PC-9 (cell line): ENCODE measurements at places on chromosomes 2 and 18. TPM values are rescaled to one million over a fixed set of nuclear protein-coding genes. Genes with fewer than 3 reads are reported as not detected.
A peak's percentile ranks its signal among the peaks of the same experiment; 100 is the strongest.

ANKRD36 gene
- total RNA-seq: 26.9 and 32.3 TPM in 2 replicates

TDRD15 gene
- total RNA-seq: 1.9 and 2.9 TPM in 2 replicates

CCDC141 gene
- not detected in 2 replicates for total RNA-seq

PROKR1 gene
- not detected in 2 replicates for total RNA-seq

LRRTM4 gene
- 1.3 and 2.2 TPM in 2 replicates for total RNA-seq

ACMSD gene
- not detected in 2 replicates for total RNA-seq

GAD1 gene
- total RNA-seq: 3.5 and 4.3 TPM in 2 replicates

HOXD8 gene
- 0.39 and 0.50 TPM in 2 replicates for total RNA-seq

FASTKD2 gene
- total RNA-seq: 12.0 and 12.1 TPM in 2 replicates

SLC5A7 gene
- not detected in 2 replicates for total RNA-seq

OSBPL1A gene
- total RNA-seq: 33.7 and 37.4 TPM in 2 replicates

CRACDL gene
- total RNA-seq: 29.6 and 33.7 TPM in 2 replicates

SPDYA gene
- 1.9 and 3.0 TPM in 2 replicates for total RNA-seq

ZNF638 gene
- total RNA-seq: 109 and 122 TPM in 2 replicates

RNF144A gene
- total RNA-seq: 0.94 and 1.1 TPM in 2 replicates

- no peak for DNase-seq
Observed at GRCh38 chr2:112148477-112148876, 10.3 kb downstream of the FBLN7 start.

GRCh38 chr2:207532676-207533075 lies 2.9 kb downstream of the CREB1 start:
- DNase-seq: no peak

DNA sequence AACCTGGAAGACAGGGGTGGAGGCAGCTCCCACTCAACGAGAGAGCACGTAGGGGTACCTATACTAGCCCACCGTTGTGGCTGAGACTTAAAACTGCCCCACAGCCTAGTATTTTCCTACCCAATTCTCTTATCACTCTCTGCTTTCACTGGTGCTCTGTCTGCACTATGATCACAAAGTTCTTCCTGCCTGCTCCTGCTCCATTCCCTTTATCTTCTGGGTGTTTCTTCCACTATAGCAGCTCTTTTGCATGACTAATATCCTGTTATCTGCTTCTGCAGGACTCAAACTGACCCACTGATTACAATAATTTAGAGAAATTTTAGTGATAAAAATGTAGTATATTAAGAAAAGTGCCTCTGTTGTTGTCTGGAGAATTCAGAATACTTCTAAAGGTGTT lies 184.8 kb downstream of the LRP1B start:
- DNase-seq: no peak

GRCh38 chr2:82674652-82675051 lies 1784.4 kb downstream of the SUCLG1 start:
- no peak for DNase-seq

DNA sequence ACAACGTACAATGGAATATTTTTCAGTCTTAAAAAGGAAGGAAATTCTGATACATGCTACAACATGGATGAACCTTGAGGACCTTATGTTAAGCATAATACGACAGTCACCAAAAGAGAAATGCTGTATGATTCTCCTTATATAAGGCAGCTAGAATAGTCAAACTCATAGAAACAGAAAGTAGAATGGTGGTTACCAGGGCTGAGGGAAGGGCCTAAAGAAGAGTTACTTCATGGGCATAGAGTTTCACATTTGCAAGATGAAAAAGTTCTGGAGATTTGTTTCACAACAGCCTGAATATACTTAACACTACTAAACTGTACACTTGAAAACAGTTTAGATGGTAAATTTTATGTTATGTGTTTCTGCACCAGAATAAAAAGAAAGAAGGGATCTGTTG lies 113.3 kb downstream of the GALNT1 start:
- DNase-seq: no peak

- no peak for DNase-seq
Observed at GRCh38 chr2:68741238-68741637, 6.6 kb downstream of the ARHGAP25 start.

GRCh38 chr2:156748221-156748620 lies 312.0 kb downstream of the GPD2 start:
- DNase-seq: no peak

- DNase-seq: no peak
Observed at GRCh38 chr2:73418343-73418742, 32.7 kb downstream of the ALMS1 start.

DNA sequence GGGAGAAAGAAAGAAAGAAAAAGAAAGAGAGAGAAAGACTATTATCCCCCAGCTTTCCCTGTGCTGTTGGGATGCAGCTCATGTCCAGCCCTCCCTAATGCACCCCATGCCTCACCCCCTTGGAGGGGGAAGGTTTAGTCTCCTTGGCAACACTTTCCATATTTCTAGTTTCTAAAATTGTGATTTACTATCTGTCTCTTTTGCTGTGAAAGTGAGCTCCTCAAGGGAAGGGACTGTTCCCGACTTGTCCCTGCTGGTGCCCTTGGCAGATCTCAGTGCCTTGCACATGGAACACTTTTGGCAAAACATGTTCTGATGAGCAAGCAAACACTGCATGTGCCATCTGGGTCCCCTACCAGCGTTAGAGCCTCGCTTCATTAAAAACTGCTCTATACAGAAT lies 11.7 kb upstream of the NAPG start:
- DNase-seq: no peak

GRCh38 chr2:118837067-118837466 lies 10.4 kb downstream of the EN1 start:
- no peak for DNase-seq

DNA sequence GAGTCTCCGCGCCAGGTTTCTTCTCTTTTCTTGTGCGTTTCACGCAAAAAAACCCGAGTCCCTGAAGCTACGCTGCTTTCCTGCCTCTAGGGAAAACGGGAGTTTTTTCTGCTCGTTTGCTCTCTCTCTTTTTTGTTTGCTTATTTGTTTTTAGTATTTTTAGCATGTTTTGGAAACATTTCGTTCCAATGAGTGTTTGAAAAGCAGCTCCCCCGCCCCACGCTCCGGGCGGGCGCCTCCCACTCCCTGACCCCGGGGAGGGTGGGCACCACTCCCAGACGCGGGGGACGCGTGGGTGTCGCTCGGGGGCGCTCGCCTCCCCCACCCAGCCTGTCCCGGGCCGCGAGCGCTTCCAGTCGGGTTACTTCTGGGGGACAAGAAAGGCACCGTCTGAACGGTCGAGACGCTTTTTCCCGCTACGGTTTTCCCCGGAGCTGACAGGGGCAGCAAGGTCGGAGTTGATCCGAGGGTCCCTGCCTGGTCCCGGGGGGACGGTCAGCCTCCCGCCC lies 446 bp upstream of the EFHD1 start:
- no peak for DNase-seq

DNA sequence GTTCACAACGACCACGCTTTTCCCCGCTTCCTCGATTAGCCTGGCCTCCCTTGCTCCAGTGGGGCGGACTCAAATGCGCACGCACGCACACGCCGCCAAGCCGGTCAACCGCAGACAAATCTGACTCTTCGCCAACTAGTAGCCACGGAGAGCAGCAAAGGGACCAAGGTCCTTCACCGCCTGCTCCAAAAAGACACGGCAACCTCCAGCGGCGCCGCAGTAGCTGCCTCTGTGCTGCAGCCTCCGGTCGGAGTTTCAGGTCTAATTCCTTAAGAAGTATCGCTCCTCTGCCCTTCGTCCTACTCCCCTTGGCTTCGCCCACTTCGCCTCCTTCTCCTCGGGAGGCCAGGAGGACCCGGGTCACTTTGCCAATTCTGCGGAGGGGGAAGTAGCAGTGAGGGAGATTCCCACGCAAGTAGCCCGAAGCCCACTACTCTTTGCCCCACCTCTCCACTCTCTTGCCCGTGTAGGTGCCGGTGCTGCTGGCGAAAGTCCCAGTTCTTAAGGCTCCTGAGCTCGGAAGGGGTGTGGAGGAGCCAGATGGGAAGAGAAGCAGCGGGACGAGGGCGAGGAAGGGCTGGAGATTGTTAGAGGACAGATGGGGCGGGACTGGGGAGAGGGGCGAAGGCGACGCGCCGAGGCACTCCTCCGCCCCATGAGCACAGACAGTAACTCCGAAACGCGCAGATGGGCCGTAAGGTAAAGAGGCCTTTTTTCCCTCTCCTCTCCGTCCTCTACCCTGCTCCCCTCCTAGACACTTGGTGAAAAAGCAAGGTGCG lies 615 bp downstream of the AKAIN1 start:
- no peak for DNase-seq

GRCh38 chr2:129872446-129872845 lies 107.0 kb upstream of the RAB6C start:
- DNase-seq: no peak

DNA sequence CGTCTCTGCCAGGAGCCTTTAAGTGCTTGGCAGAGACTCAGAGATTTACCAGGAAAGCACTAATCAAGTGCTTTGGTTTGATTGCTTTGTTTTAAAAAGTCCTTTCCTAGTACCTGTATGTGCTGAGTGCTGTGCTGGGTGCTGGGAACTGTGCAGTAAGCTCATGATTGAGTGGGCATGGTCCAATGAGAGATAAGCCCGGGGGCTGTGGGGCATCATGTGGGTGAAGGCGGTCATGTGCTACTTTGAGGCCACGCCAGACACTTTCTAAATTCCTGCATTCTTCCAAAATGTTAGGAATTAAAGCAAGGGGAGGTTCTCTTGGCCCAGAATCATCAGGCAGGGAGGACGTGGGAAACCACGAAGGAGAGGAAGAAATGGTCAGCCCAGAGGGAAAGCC lies 109.0 kb downstream of the ACAA2 start:
- DNase-seq: no peak

- peak; percentile 88 for DNase-seq
Observed at GRCh38 chr2:74010087-74010541, 25.4 kb downstream of the TET3 start.

GRCh38 chr2:129673234-129673633 lies 306.2 kb upstream of the RAB6C start:
- DNase-seq: no peak

- DNase-seq: no peak
Observed at GRCh38 chr2:140747090-140747489, 1383.7 kb downstream of the LRP1B start.

DNA sequence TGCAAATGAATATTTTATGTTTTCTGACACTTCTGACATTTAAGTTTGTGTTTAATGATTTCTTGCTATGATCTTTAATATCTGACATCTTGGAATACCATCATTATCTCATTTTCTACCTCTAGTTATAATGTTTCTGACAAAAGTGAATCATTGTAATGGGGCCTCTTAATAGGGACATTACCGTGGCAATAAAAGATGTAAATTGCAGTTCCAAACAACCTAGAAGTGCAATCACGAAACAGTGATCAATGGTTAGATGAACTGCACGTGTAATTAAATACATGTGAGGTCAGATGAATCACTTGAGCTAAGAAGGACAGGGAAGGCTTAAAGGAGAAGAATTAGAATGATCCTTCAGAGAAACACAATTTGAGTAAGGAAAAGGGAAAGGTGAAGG lies 1078.3 kb downstream of the DPP10 start:
- no peak for DNase-seq

GRCh38 chr18:29436459-29436858 lies 1259.5 kb upstream of the CDH2 start:
- no peak for DNase-seq

- no peak for DNase-seq
Observed at GRCh38 chr2:127626175-127626574, 19.8 kb upstream of the GPR17 start.

GRCh38 chr2:203492965-203493364 lies 42.1 kb downstream of the RAPH1 start:
- no peak for DNase-seq

GRCh38 chr2:134122610-134123009 lies 131.3 kb upstream of the MGAT5 start:
- DNase-seq: no peak

DNA sequence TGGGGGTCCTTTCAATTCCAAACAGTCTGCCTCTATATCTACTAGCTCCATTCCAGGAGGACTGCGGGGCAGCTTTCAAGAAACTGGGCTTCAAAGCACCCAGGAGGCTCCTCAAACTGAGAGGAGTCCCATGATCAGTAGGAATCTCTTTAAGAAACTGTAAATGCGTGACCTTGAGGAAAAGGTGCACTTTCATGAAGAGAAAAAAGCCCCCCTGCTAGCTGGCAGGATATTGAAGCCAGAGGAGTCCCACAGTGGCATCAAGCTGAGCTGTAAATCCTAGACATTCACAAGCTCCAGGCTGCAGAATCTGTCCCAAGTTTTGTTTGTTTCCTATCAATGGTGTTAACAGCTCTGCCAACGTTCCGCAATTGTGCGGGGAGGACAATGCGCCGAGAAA lies 790.1 kb downstream of the SLC4A3 start:
- no peak for DNase-seq

DNA sequence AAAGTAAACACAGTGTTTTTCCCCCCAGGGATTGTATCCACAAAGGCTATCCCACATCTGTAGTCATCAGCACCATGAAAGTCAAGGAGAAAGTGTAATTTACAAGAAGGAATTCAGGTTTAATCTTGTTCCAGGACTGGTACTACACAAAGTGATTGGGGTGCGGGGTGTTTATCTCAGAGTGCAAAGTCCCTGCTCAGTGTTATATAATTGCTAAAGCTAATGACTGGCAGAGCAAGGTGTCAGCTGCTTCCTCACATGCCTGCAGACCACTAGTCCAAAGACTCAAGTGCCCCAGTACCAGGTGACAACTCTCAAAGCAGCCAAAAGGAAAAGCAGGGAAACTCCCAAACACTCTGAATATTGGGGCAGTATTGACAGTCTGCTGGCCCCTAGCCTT lies 40.4 kb upstream of the PDCL3 start:
- DNase-seq: no peak

- no peak for DNase-seq
Observed at GRCh38 chr2:136131961-136132824, 14.2 kb upstream of the CXCR4 start.

DNA sequence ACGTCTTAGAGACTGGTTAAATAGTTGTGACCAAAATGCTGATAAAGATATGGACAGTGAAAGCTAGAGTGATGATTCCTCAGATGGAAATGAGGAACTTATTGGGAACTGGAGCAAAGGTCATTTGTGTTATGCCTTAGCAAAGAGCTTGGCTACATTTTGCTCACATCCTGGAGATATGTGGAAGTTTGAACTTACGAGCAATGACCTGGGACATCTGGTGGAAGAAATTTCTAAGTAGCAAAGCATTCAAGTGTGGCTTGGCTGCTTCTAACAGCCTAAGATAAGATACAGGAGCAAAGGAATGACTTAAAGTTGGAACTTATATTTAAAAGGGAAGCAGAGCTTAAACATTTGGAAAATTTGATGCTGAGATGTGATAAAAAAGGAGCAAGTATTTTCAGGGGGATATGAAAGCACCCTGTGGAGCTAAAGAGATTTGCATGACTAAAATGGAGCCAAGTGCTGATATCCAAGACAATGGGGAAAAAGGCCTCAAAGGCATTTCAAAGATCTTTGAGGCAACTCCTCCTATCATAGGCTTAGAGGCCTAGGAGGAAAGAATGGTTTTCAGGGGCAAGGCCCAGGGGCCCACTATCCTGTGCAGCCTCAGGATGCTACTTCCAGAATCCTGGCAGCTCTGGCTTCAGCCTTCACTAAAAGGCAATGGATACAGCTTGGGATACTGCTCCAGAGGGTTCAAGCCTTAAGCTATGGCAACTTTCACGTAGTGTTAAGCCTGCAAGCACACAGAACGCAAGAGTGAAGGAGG lies 124.1 kb upstream of the KLHL14 start:
- DNase-seq: no peak

DNA sequence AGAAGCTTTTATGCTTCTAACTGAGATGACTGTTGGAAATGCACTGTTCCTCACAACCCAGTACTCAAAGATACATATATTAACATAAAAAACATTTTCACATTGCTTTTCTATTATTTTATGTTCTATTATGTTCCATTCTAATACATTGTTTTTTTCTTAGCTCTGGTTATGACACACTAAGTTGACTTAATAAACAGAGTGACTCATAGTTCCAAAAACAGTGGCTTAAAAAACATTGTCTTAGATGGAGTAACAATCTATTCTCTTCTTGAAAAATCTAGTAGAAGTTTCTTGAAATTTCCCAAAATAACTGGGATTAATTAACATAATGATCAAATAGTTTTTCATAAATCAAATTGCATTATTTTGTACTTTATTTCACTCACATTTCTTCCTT lies 328.2 kb upstream of the LRATD1 start:
- DNase-seq: no peak
